Activated CD8-positive, alpha-beta memory T cell treated with anti-CD3 and anti-CD28 coated beads for 1 hour (primary cell): ENCODE measurements at places on chromosomes 1 and 21.

DNA sequence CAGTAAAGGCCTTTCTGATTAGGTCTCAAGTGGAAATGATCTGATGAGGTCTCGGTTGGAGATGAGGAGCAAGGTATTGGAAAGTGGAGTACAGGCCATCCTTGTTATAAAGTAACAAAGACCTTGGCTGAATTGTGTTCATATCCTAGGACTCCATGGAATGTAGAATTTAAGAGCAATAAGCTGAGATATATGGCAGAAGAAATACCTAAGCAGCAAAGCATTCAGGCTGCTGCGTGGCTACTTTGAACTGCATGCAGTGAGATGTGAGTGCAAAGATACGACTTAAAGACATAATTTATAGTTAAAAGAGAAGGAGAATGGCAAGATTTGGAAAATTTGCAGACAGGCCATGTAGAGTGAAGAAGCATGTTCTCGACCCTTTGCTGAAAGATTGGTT, 11.2 kb upstream of the XPR1 start:
- no peak for DNase-seq

GRCh38 chr1:206529425-206529824, 22.1 kb downstream of the RASSF5 start:
- no peak for DNase-seq

- DNase-seq: no peak
Measured at GRCh38 chr1:221612047-221612777, 129.7 kb downstream of the DUSP10 start.

DNA sequence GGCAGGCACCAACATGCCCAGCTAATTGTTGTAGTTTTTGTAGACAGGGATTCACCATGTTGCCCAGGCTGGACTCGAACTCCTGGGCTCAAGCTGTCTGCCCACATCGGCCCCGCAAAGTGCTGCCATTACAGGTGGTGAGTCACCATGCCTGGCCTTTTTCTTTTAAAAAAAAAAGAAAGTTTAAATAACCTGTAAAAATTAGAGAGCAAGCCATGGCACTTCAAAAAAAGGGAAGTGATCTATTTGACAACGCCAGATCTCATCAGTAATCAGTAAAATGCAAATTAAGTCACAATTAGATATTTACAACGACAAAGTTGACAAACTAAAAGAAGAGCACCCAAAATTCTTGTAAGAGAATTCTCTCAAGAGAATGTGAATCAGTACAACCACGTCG, 2.9 kb upstream of the RBBP5 start:
- no peak for DNase-seq

DNA sequence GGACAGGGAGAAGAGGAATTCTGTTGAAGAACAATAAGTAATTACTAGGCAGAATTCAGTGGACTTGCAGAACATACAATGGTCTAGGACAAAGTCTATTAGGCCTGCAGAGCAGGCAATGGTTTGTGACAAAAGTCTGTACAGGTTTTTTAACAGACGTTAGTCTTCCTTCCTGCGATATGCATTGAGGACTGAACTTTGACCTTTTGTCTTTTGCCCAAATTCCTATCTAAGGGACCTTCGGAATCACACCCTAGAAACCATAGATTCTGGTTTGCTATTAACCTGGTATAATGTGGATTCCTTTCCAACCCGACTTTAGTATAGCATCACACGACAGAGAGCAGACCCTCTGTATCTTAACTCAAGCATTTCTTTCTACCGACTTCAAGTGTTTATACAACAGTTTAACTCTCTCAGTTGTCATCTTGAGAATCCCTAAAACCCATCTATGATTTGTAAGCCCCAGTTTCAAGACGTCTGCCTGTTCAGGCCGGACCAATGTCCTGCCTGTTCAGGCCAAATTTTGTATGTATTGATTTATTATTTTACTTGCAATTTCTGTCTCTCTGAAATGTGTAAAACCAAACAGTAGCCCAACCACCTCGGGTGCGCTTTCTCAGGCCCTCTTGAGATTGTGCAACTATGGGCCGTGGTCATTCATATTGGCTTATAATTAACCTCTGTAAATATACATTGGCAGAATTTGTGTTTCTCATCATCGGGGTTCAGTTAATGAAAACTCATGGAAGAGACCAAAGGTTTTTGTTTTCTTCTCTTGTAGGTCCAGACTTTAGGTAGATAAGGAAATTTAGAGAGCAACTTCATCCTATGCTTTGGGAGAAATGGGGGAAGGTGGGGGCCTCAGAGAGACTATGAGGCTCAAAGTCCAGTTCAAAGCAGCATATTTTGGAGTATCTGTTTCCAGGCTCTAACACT, 76.9 kb upstream of the TNFSF18 start:
- no peak for DNase-seq
